ACHN (cell line): ENCODE measurements at places on chromosomes 12 and 14.

DNA sequence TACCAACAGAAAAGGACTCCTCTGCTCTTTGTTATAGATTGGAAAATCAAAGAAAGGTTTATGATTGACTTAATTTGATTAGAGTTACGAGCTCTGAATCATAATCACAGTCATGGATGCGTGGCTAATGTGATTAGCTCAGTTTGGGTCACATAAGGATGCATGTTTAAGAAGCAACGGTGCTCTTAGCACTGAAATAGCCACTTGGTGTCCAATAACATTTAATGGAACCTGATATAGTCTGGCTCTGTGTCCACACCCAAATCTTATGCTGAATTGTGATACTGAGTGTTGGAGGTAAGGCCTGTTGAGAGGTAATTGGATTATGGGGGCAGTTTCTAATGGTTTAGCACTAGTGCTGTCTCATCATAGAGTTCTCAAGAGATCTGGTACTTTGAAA, 501.6 kb downstream of the SLC6A15 start:
- DNase-seq = no peak

GRCh38 chr14:54168489-54168888, 211.9 kb upstream of the BMP4 start:
- no peak for DNase-seq

DNA sequence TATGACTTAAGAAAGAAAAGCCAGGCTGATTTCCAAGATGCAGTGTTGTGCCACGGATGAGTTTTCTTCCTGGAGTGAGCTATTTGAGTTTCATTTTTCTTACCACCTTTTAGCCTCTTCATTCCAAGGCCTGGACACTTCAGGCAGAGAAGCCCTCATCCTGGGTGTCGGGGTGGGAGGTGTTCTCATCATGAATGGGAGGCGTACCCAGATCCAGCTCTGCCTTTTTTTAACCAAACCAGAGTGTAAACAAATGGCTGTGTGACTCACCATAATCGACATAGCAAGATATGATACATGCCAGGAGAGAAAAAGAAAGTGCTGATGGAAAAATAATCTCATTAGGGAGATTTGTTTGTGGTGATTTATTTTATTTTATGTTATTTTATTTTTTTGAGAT, 79.9 kb downstream of the ARF6 start:
- DNase-seq = peak; percentile 86

- DNase-seq = no peak
These were observed 33.0 kb upstream of the TMEM179 start for GRCh38 chr14:104637546-104638003.

GRCh38 chr12:97259098-97259497, 203.5 kb upstream of the RMST start:
- DNase-seq = no peak

DNA sequence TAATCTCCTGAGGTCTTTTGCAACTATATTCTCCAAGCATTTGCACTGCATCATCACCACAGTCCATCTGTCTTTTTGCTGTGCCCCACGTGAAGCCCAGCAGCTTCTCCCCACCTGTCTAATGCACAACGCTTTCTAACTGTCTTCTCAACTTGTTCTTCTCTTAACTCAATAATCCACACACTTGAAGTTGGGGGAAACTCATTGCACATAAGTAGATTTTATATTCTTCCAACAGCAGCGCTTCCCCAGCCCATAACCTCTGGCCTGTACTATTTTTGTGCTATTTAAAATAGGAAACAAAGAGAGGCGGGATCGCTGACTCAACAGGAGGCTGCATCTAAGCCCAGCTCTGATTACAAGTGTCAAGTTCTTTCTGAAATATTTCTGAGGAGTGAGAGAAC, 226.7 kb downstream of the GXYLT1 start:
- no peak for DNase-seq

GRCh38 chr12:104653730-104654664, 197.2 kb downstream of the CHST11 start:
- peak; percentile 35 for DNase-seq

DNA sequence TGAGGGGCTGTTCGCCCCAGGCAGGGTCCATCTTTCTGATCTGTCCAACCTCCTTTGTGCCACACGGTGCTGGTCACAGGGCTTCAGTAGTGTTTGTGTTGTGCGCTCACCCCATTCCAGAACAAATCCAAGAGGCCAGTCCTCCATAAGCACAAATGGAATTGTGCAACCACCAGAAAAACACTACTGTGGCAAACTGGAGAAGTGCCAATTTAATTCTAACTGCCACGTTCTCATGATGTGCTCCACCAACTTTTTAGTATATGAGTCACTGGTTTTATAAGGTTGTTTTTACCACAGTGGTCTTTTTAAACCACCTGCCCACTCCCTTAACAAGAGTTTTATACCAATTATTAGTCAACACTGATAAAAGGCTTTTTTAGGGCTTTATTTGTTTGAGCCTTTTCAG, 380.2 kb downstream of the NAV3 start:
- DNase-seq = peak; percentile 90

DNA sequence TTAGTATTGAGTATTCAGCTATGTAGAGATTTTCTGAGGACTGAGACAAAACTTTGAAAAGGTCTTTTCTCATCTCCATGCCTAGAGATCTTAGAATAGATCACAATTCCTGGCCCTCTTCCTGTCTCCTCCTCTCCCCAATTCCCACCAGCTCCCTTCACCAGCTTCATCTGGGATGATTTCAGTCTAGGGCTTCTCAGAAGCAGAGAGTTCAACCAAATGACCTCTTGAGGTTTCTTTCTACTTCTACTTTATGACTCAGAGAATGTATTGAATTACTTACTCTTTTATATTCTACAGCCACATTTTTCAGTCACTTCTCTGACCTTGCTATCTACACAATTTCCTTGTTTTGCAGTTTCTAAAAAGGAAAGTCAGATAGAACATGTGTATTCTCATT, 19.4 kb upstream of the SNX6 start:
- peak; percentile 36 for DNase-seq

GRCh38 chr14:105069871-105070759, 4.9 kb upstream of the GPR132 start:
- no peak for DNase-seq

DNA sequence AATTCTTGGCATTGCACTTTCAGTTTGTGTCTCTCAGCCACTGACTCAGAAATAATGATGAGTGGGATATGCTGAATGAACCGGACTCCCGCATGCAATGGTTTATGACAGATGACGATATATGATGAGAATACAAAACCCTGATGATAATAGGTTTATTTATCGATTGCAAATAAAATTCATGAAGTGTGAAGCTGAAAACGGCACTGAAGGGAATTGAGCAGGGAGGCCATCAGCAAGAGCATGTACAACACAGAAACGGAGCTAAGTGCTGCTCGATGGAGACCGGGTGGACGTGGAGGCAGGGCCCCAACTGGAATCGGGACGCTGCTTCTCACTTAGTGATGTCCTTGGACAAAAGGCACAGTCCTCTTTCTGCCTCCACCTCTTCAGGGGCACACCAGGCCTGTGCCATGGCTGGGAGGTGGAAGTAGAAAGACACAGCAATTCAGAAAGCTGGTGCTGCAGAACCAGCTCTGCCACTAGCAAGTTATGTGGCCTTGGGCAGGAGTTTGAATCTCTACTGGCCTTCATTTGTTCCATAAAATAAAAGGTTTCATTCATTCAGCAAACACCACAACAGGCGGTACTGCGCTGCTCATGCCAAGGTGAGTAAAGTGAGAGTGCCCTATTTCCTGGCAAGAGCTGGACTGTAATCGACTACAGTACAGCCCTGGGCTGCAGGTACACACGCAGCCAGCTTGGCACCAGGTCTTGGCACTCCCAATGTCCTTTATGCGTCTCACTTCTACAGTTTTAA, 117.0 kb downstream of the EGLN3 start:
- no peak for DNase-seq

DNA sequence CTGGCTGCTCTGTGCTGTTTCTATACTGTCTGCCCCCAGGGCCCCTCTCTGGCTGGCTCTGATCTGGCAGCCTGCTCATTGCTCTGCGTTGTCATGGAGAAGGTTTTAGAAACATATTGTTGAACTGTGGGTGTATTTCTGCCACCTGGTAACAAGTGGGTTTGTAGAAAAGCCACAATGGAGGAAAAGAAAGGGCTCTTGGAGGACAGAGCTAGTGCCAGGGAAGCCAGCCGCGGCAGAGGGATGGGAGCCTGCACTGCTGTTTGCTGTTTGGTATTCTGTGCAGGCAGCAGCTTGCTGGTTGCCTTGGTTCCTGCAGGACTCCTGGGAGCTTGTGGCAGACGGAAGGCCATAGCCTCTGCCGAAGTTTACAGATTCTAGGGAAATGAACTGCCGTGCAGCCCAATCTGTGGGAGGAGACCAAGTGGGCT, 15.1 kb downstream of the CCDC177 start:
- DNase-seq = no peak

DNA sequence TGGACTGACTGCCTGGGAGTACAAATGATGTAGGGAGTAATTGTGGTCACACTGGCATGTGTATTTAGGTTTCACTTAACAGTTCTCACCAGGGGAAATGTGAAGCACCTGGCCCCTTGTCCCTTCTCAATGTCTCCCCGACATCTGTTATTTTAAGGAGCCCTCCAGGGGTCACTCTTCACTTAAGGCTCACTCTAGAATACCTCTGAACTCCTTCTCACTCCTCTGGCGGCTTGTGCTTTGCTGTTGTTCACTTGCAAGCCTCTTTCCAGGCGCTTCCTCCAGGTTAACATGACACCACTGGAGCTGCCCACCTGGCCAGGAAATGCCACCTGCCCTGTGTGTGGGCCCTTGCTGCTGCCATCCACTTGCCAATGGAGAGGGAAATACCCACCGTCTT, 56.5 kb upstream of the GZMB start:
- no peak for DNase-seq

DNA sequence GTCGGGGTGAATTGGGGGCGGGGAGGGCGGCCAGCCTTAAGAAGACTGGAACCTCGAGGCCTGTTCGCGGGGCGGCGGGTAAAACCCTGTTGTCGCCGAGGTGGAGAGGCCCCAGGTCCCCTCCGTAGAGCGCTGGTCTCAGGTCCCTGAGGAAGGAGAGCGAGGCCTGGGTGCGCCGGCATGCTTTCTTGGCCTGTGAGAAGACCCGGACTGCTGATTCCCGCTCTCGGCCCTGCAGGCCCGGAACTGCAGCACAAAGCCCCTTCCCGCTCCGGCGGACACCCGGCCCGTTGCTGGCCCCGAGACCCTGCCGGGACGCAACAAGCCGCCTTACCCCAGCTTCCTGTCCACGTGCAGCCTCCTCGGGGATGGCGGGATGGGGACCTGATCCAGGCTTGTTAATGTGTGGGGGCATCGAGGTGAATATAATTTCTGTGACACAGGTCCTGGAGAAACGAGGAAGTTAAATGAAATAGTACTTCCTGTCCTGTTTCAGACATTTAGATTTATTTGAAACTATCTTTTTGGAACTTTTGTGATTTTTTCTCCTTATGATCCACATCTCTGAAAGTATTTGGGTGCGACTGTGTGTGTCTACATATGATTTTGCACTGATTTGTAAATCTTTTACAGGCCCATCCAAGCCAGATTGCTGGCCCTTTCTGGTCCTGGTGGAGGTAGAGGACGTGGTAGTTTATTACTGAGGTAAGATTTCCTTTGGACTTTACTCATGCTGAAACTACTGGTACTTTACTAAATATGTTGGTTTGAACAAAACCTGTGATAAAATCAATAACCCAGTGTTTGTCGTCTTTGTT, 600 bp downstream of the PNN start:
- DNase-seq = peak; percentile 32

DNA sequence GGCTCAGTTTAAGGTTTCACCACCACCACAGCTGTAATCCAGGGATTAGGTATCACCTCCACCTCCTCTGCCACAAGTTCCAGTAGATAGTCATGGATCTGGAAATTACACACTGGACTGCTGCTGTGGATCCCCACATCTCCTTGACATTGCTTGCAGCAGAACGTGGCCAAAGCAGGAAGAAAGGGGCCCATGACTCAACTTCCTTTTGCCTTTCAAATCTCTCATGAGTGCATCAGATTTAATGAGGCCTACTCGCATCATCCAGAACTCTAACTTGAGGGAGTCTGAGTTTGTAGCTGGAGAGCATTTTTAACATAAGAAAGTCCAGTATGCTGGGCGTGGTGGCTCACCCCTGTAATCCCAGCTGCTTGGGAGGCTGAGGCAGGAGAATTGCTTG, 29.2 kb upstream of the TMED10 start:
- DNase-seq = no peak

- no peak for DNase-seq
These were observed 217.9 kb upstream of the EEA1 start for GRCh38 chr12:93146970-93147369.

- no peak for DNase-seq
These were observed 6.8 kb upstream of the PHC1 start for GRCh38 chr12:8907513-8907912.

DNA sequence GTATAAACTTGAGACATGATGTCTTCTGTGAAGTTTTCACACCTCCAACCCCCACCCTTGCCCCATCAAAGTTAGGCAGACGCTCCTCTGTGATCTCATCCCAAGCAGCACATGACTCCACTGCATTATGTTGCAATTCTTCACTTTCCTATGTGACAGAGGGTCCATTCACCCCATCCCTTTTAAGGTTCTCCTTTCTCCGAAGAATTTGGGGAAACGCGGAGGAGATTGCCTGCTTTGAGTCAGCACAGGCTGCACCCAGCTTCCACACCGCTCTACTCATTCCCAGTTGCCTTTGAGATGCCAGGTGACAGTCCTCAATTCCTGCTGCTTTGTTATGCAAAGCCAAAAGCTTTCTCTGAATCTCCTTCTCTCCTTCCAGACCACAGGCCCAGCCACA, 61.8 kb downstream of the PHLDA1 start:
- DNase-seq = no peak

GRCh38 chr12:5480938-5481303, 49.0 kb downstream of the NTF3 start:
- no peak for DNase-seq

DNA sequence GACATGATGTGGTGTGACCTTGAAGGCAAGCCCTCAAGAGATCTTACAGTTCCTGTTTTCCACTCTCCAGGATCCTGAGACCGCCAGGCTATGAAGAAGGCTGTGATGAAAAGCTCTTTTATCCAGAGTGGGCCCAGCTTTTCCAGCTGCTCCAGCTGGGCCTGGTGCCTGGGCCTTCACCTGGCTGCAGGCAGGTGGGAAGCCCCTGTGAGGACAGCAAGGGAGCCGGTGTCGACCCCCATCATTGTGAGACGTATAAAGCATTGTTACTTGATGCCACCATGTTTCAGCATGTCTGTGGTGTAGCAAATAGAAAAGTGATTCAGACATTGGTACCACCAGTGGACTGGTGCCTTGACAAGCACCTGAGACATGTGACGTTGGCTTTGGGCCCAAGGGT, 190.2 kb downstream of the KIF26A start:
- DNase-seq = no peak

DNA sequence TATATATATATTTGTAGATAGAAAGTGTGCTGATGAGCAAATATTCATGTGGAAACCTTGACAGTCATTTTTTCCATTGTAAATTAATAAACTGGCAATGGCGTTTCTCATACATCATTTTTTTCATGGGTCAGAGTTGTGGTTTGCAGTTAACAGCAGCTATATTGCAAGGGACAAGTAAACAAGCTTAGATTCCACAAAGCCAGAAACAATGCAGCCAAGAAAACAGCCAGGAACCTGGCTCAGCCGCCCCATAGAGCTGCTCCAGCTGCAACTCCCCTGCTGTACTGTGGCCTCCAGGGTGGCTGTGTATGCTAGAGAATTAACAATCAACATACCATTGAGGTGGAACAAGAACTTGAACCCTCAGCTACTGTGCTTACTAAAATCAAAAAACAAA, 298.2 kb downstream of the TMEM132D start:
- DNase-seq = no peak
